Calu3 (cell line): ENCODE measurements at places on chromosomes 12 and 14.

DNA sequence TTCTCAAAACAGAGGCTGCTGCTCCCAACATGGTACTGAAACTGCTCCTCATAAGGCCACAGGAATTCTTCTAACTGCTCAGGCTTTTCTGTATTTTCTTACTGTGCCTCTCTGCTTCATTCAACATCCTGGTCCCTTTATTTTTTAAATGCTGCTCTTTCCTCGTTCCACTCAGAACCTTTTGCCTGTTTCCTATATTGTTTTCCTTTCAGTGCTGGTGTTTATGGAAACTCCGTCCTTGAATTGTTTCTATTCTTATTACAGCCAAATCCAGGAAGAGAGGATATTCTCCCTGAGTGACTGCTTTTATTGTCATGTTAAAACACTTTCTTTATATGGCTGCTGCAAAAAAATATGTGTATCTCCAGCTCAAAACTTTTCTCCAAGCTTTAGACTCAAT, 173.0 kb upstream of the E2F7 start:
- DNase-seq: no peak

GRCh38 chr14:60114881-60115280, 23.2 kb downstream of the PCNX4 start:
- no peak for DNase-seq

GRCh38 chr12:24057920-24058476, 108.5 kb upstream of the SOX5 start:
- DNase-seq: no peak

- no peak for DNase-seq
Measured at GRCh38 chr14:62604524-62604923, 440.7 kb downstream of the KCNH5 start.

GRCh38 chr12:109343677-109344076, 4.0 kb upstream of the MYO1H start:
- DNase-seq: no peak

GRCh38 chr12:25904442-25904841, 54.0 kb upstream of the RASSF8 start:
- DNase-seq: no peak

GRCh38 chr12:52756281-52756960, 20.7 kb downstream of the KRT76 start:
- DNase-seq: no peak

DNA sequence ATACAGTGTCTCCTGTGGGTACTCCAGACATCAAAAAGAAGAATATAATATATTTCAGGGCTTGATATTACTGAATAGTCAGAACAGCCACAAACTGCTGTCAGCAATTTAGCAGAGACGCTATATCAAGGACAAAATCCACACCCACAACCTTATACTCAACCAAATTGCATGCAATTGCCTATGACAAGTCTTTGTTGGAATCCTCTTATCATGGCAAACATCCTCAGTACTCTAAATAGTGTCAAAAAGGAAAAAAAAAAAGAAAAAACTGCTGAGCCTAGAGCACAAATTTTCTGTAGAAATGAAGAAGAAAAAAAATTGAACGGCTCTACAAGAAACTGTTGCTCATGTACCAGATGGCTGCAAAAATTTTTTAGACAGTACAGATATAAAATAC, 485.7 kb downstream of the TMTC2 start:
- no peak for DNase-seq

GRCh38 chr14:104345621-104346462, 207.5 kb downstream of the KIF26A start:
- no peak for DNase-seq

- no peak for DNase-seq
Measured at GRCh38 chr12:52323416-52324152, 2.4 kb upstream of the KRT83 start.

GRCh38 chr12:59173695-59174094, 253.4 kb upstream of the LRIG3 start:
- no peak for DNase-seq

DNA sequence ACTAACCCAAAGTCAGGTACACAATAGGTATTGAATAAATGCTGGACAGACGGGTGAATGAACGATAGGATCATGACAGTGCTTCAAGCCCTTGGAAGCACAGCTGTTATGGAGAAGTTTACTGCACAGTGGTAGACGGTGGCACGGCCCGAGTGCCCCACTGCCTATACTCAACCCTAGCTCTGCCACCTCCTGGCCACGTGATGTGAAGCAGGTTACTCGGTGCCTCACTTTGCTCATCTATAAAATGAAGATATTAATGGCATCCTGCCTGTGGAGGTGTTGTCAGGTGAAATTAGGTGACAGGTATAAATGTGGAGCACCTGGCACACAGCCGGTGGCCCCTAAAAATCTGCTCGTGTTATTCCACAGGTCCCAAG, 5.8 kb downstream of the ASB2 start:
- peak; percentile 69 for DNase-seq

GRCh38 chr12:62651138-62651537, 184.5 kb downstream of the MON2 start:
- no peak for DNase-seq

DNA sequence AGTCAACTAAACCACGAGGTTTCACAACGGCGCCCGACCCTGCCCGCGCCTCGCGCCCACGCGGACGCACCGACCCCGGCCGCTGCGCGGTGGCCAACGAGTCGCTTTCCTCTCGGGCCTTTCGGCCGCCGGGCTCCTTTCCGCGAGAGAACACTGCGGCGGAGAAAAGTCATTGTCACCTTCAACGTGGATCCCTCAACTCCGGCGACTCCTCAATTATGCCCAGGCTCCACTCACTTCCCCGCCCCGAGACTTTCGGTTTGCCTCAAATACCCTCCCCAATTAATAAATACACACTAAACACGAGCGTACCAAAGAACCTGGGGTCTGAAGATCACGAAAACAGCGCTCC, 450 bp downstream of the SINHCAF start:
- DNase-seq: peak; percentile 24

- no peak for DNase-seq
Measured at GRCh38 chr14:77273796-77274195, 2.8 kb upstream of the NGB start.

- DNase-seq: no peak
Measured at GRCh38 chr14:61344437-61345150, 23.2 kb downstream of the PRKCH start.

DNA sequence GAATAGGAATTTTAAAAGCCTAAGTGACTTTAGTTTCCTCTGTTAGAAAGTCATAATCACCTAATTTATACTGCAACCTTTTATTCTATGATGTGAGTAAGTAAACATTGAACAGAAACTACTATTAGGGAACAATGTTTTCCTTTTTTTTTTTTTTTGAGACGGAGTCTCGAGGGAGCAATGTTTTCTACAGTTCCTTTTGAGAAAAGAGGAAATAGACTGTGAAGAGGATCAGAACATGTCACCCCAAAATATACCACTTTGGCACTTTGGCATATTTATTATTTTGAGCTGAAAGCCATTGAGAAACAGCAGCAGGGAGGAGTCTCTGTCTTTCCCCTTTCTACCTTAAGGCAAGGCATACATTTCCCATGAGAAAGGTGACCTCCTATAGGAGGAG, 162.7 kb upstream of the CNOT2 start:
- no peak for DNase-seq

DNA sequence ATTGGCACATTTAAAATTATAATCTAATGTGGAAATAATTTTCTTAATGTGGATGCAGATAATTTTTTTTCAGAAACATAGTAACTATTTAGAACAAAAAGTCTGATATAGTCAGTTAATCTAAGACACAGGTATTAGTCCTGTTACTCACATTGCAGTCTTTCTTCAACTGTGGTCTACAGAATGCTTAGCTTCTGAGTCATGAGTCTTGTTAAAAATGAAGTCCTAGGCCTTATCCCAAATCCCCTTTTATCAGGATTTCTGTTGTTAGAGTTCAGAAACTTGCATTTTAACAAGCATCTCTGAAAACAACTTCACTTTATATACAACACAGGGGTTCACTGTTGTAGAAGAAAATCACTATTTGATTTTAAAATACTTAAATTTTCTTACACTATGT, 112.2 kb downstream of the SLC16A7 start:
- DNase-seq: no peak

GRCh38 chr14:85442996-85443395, 86.9 kb upstream of the FLRT2 start:
- DNase-seq: no peak

DNA sequence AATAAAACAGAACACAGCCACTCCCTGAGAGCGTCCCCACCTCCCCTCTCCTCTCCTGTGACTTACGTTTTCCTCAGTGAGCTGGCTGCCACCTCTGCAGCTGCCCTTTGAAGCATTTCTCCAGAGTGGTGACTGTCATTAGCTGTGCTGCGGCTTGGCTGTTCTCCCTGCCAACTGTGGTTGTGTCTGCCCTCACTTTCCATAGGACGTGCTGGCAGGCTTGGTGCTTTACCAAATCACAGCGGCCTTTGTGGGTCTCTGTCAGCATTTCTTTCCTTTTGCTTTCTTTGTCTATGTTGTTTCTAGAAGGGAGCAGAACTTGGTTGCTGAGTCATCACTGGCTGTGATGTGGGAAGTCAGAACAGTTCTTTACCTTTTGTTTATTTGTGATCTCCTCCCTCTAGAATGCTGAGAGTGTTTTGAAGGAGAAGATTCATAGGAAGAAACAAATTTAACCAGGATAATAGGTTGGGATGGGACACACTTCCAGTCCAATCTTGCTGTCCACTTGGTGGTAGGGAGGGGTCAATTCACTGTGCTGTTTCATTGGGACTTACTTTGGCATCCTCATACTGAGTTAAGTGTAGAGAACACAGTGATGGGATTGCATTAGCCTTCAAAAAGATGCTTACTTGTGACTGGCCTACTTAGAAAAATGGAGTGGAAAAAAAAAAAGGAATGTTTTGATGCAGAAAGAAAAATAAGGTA, 88.2 kb downstream of the TMX1 start:
- DNase-seq: no peak

DNA sequence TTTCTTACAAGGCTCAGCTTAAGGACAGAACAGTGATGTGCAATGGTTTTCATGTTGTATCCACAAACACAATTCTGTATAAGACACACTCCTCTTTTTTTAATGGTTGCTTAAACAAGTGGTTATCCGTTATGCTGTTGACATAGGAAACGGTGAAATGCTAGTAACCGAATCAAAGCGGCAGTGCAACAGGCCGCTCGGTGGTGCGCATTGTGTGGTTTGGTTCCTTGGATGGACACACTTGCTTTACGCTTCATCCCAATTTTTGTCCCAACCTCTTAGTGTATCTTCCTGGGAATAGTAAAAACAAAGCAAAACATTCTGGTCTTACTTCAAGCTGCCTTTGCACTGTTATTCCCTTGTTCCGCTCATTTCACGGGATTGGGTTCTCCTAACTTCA, 650 bp upstream of the PTGER2 start:
- no peak for DNase-seq

DNA sequence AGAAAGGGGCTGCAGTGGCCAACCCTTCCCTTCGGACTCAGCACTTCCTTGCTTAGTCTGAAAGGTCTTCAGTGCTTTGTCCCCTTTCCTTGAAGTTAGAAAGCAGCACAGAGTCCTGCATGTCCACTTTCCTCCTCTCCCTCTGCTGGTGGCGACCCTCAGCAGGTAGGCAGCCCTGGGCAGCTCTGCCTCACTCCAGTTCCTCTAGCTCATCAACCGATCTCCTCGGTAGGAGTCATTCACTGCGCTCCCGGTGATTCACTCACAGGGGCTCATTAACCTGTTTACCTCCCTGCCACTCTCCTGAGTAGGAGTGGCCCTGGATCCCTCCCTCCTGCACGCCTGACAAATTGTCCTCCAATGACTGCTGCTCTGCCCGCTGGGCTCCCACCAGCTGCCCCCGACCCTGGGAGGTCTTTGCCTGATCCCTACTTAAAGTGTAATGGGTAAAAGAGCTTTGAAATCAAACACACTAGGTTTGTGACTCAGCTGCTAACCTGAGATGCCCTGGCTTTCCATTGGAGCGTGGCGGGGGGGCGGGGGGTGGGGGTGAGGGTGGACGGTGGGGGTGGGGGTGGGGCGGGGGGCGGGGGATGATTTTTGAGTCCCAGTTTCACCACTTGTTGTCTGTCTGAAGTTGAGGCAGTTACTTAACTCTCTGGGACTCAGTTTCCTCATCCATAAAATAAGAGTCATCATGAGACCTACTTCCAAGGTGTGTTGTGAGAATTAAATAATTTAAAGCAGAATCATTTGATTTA, 4.2 kb downstream of the SCNN1A start:
- DNase-seq: peak; percentile 87
